ENCODE measurements at places on chromosomes 4 and X. TPM values are rescaled to one million over a fixed set of nuclear protein-coding genes. Genes with fewer than 3 reads are reported as not detected.
A peak's percentile ranks its signal among the peaks of the same experiment; 100 is the strongest.

DNA sequence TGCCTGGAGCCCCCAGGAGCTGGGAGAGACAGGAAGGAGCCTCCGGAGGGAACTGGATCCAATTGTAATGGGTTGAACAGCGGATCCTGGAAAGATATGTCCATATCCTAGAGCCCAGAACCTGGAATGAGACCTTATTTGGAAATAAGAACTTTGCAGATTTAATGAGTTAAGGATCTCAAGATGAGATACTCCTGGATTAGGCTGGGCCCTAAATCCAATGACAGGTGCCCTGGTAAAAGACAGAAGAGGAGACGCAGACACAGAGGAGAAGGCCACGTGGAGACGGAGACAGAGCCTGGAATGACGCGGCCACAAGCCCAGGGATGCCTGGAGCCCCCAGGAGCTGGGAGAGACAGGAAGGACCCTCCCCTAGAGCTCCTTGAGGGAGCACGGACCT lies 34.1 kb downstream of the P2RY8 start:
- H3K36me3 ChIP-seq, result no peaks in the 10 kb centered on the region
- DNase-seq, result no peak
- H3K4me1 ChIP-seq, result no peaks in the 10 kb centered on the region
- no peak overlapping the region for H3K4me3 ChIP-seq
- H3K27me3 ChIP-seq, result no peaks in the 10 kb centered on the region
- H3K27ac ChIP-seq, result no peak overlapping the region

The ANKRD17 gene
- total RNA-seq, result 78.3 TPM

DNA sequence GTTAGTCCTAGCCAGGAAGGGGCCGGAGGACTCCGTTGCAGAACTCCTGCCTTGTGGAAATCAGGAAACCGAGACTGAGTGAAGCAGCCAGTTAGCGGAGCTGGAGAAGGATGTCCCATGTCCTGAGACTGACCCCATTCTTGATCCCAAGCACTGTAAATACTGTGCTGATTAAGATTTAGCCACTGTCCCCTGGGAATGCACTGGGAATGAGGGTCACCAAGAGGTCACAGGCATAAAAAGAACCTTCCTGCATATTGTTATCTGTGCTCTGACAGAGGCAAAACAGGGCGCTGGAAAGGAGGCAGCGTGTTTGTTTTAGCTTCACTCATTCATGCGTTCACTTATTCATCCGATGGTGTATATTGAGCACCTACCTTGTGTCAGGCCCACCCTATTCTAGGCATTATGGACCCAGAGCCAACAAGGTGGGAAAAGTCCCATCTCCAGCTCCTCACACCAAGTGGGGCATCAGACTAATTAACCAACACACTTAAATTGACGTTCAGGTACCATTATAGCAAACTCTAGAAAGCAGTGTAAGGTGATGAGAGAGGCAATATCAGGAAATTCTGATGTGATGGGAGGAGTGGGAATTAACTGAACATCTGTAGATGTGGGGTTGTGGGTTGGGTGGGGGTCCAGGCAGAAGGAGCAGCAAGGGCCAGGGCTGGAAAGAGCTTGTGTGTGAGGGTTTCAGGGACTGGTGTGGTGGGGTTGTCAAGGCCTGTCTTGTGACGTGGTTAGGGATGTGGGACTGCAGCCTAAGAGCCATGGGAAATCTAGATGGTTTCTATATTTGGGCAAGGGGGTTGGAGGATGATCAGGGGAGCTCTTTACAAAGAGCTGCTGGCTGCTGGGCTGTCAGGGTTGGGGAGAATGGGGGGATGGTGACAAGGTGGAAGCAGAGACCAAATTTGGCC lies 10.6 kb upstream of the SLC2A9 start:
- no peaks in the 10 kb centered on the region for H3K27me3 ChIP-seq
- no peak overlapping the region for H3K27ac ChIP-seq
- peaks cover 13% of the 10 kb centered on the region for H3K4me1 ChIP-seq
- DNase-seq, result no peak
- H3K36me3 ChIP-seq, result no peaks in the 10 kb centered on the region

- DNase-seq, result no peak
- no peak overlapping the region for H3K4me3 ChIP-seq
- no peaks in the 10 kb centered on the region for H3K36me3 ChIP-seq
- H3K27ac ChIP-seq, result no peak overlapping the region
Observed at GRCh38 chr4:75985116-75985515, 5.6 kb downstream of the SDAD1 start.

DNA sequence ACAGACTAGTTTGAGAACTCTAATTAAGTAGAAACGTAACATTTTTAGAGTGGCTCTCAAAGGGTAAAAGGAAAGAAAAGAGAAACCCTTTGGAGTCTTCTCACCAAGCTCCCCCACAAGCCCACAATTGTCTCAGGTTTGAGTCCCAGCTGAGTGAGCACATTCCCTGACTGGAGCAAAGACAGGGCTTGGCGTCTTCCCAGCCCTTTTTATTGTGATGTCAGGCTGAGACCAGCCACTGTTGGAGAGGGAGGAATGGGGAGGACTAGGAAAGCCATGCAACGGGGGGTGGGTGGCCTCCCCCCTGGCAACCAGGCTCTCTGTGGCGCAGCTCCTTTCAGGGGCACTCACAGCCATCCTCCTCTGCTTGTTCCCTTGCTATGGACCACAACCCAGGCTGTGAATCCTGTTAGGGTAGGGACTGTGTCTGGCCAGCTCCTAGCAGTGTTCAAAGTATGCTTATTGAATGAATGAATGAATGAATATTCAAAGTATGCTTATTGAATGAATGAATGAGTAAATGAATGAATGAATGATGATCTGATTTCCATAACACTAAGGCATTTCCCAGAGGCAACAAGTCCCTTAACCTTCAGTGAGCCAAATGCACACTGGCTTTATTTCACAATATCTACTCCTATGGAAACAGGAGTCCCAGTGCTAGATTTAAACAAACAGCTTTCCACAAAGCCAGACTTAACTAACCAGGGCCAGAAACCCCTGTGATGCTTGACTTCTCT lies 413.3 kb downstream of the MID1IP1 start:
- H3K36me3 ChIP-seq, result no peaks in the 10 kb centered on the region
- H3K27me3 ChIP-seq, result no peaks in the 10 kb centered on the region
- no peak for DNase-seq
- H3K4me3 ChIP-seq, result no peak overlapping the region

- peaks cover 5% of the 10 kb centered on the region for H3K4me1 ChIP-seq
- H3K27me3 ChIP-seq, result no peaks in the 10 kb centered on the region
- no peak overlapping the region for H3K27ac ChIP-seq
- DNase-seq, result peak; percentile 77
- no peaks in the 10 kb centered on the region for H3K36me3 ChIP-seq
Observed at GRCh38 chr4:41384992-41385391, 128.3 kb downstream of the UCHL1 start.

The FAM236C gene
- total RNA-seq, result not detected

The RASL11B gene
- 16.7 TPM for total RNA-seq

Data from testis (tissue), 5 donors.